Heart left ventricle (tissue), 16 donors: ENCODE measurements at places on chromosomes 3 and 15. TPM values are rescaled to one million over a fixed set of nuclear protein-coding genes. Genes with fewer than 3 reads are reported as not detected.

Gene CHRNB4
- not detected for total RNA-seq

Gene C3orf85
- total RNA-seq: not detected

Gene ROPN1
- total RNA-seq: 0.50 TPM

Gene ARRDC4
- total RNA-seq: 29.2 TPM

Gene SELENOT
- total RNA-seq: 101 TPM

Gene AP3B2
- total RNA-seq: 0.22 TPM

Gene LMCD1
- 54.6 TPM for total RNA-seq

GRCh38 chr15:68789534-68790241, 31.0 kb downstream of the ANP32A start:
- peaks cover 81% of the 10 kb centered on the region for H3K4me1 ChIP-seq
- no peaks in the 10 kb centered on the region for H3K27me3 ChIP-seq
- peaks cover 33% of the 10 kb centered on the region for H3K36me3 ChIP-seq
- H3K4me3 ChIP-seq: no peak overlapping the region
- no peak for DNase-seq
- no peak overlapping the region for H3K27ac ChIP-seq

GRCh38 chr3:78116874-78117273, 1077.0 kb downstream of the ROBO2 start:
- no peaks in the 10 kb centered on the region for H3K27me3 ChIP-seq
- no peak overlapping the region for H3K4me3 ChIP-seq

- H3K4me1 ChIP-seq: no peaks in the 10 kb centered on the region
- DNase-seq: no peak
Observed at GRCh38 chr15:69855258-69856000, 242.3 kb downstream of the TLE3 start.

DNA sequence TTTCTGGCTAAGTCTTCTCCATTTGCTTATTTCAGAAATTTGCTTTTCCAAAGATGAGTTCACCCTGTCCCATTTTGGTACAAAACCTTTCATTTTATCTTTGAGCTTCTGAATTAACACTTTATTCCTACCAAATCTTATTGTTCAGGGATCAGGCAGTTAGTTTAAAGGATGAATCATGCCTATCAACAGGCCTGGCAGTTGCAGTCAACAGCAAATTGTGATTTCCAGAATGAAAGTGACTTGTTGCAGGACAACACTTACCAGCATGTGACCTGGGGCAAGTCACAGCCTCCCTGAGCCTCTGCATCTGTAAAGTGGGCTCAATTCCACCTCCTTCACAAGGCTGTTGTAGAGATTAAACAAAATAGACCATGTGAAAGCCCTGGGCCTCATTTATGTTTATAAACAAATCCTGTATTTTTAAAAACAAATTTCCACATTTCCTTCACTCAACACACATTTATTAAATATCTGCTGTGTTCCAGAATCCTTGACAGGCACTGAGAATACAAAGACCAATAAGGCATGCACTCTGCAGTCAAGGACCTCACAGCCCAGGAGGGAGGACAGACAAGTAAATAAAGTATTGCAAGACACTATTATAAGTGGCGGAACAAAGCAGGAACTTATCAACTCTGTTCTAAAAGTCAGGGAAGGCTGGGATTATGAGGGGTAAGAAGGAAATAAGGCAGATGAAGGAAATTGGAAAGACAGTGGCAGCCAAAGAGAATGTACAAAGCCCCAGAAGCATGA, 359.1 kb upstream of the IL12A start:
- no peak overlapping the region for H3K4me3 ChIP-seq
- DNase-seq: no peak
- no peaks in the 10 kb centered on the region for H3K36me3 ChIP-seq
- H3K27me3 ChIP-seq: no peaks in the 10 kb centered on the region
- no peak overlapping the region for H3K27ac ChIP-seq
- H3K4me1 ChIP-seq: peaks cover 5% of the 10 kb centered on the region

DNA sequence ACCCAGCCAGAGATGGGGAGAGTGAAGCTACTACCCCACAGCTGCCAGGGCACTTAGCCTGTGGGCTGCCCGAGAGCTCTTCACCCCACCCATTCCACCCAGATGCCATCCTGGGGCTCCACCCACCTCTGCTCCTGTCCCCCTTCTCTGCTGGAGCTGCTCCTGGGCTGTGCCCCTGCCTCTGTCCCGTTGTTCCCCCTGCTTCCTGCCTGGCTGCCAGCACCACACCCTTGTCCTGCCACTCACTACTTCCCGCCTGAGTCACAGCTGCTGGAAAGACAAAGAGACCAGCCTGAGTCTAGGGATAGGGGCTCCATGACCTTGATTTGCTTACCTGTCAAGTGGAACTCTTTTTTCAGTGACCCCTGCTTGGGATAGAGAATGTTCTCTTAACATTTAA, 12.4 kb downstream of the GNAI2 start:
- no peak for DNase-seq
- H3K36me3 ChIP-seq: peaks cover 8% of the 10 kb centered on the region
- H3K27ac ChIP-seq: peak overlapping the region; percentile 94

DNA sequence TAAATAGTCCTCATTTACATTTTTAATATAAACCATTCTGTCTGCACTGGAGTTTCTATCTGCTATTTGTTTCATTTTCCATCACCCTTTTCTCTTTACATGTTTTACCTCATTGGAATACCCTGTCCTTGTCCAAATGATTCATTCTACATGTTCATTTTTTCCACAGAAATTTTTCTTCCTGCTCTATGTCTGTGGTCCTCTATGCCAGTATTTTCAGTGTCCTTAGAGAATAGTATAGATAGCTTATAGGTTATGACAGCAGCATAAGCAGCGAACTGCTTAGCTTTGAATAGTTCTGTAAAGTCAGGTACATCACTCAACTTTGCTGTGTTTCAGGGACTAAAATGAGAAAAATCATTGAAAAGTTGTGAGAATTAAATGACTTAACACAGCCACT, 742.3 kb upstream of the CBLB start:
- H3K27me3 ChIP-seq: no peaks in the 10 kb centered on the region
- H3K36me3 ChIP-seq: no peaks in the 10 kb centered on the region
- H3K4me3 ChIP-seq: no peak overlapping the region

GRCh38 chr3:187738331-187739093, 6.8 kb downstream of the BCL6 start:
- peak overlapping the region; percentile 100 for H3K27ac ChIP-seq

DNA sequence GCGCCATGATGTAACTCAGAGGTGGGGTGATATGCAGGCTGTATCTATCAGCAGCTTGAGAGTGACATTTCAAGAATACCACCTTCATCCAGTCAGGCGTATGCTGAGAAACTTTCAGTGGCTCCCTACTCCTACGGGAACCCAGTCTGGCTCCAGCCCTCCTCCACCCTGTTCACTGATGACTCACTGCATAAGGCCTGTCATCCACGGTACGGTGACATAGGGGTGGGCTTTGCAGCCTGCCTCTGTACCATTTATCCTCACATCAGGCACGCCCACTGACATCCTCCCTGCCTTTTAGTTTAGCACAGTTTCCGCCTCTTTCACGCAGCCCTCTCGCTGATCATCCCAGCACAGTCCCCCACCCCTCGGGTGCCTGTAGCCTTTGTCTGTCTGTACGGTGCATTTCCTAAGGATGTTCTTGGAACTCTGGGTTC, 11.7 kb downstream of the PXYLP1 start:
- no peaks in the 10 kb centered on the region for H3K27me3 ChIP-seq
- peaks cover 35% of the 10 kb centered on the region for H3K4me1 ChIP-seq
- no peaks in the 10 kb centered on the region for H3K36me3 ChIP-seq
- H3K27ac ChIP-seq: no peak overlapping the region
- no peak overlapping the region for H3K4me3 ChIP-seq

DNA sequence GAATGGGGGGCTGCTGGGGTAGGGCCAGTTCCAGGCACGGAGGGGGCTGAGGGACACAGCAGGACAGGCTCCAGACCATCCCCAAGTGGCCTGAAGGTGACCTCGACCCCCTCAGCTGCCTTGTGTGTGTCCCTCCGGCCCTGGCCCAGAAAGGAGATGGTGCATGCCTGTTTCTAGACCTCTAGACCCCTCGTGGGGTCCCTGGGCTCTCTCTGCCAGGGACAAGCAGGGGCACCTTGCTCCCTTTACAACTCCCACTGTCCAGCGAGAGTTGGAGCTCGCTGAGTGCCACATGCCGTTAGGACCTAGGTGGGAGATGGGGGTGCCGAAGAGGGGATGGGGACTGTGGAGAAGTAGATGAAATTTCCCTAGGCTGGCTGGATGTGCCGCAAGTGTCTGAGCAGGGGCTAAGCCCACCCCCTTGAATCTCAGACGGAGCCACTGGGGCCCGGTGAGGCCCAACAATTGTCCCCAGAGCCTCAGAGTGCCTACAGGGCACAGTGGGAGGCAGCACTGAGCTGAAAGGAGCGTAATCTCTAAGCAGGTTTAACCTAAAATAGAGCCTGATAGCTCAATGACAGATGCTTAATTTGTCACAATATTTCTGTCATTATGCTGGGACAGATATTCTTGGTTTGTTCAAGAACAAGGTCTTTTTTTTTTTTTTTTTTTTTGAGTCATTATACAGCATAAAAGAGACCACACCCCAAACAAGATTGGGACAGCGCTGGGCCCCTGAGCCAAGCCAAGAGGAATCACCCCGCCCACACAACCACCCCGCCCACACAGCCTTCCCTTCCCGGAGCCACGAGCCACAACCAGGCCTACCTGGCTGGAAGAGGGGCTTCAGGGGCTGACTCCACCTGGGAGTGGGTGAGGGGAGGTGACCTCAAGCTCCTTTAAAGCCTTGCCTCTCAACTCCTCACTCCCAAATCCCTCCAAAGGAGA, 23.6 kb upstream of the KLF13 start:
- no peaks in the 10 kb centered on the region for H3K36me3 ChIP-seq
- no peak overlapping the region for H3K27ac ChIP-seq
- DNase-seq: peak; percentile 66
- H3K27me3 ChIP-seq: no peaks in the 10 kb centered on the region

- no peaks in the 10 kb centered on the region for H3K4me1 ChIP-seq
- no peak overlapping the region for H3K27ac ChIP-seq
- no peak for DNase-seq
- H3K4me3 ChIP-seq: no peak overlapping the region
- no peaks in the 10 kb centered on the region for H3K36me3 ChIP-seq
Observed at GRCh38 chr3:46442576-46443530, 21.9 kb downstream of the LTF start.

GRCh38 chr3:189570916-189571315, 60.3 kb upstream of the TP63 start:
- H3K4me3 ChIP-seq: no peak overlapping the region
- no peak overlapping the region for H3K27ac ChIP-seq
- H3K27me3 ChIP-seq: no peaks in the 10 kb centered on the region
- DNase-seq: no peak
- H3K36me3 ChIP-seq: no peaks in the 10 kb centered on the region
- H3K4me1 ChIP-seq: no peaks in the 10 kb centered on the region

DNA sequence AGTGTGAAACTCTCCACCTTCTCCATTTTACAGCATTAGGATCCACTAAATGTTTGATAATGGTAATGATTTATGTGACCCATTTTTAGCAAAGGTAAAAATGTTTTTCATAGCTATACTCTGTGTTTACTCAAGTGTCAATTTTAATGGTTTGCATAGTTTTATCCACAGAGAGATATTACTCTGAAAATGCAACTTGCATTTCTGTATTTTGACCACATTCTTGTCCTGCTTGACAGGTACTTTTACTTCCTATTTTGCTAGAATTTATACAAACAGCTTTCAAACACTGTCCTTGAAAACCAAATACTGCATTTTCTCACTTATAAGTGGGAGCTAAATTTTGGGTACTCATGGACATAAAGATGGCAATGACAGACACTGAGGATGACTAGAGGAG, 62.9 kb downstream of the SERPINI1 start:
- no peaks in the 10 kb centered on the region for H3K27me3 ChIP-seq
- H3K27ac ChIP-seq: no peak overlapping the region

DNA sequence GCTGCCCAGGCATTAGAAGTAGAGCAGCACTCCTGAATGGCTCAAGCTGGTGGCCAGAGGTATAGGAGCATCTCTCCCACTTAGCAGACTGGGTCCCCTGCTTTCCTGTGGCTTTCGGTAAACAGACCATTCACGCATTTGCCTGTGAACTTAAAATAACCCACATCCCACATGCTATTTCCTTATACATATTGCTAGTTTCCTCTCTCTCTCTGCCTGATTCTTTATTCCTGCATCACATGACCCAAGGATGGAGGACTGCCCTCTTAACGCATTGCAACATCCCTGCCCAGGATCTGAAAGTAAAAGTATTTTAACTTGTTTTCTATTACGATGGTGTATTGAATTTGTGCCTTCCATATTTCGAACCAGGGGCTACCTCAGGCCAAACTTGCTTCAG, 43.4 kb upstream of the NLGN1 start:
- no peak overlapping the region for H3K27ac ChIP-seq
- no peak overlapping the region for H3K4me3 ChIP-seq
- H3K4me1 ChIP-seq: no peaks in the 10 kb centered on the region
- no peaks in the 10 kb centered on the region for H3K27me3 ChIP-seq
- no peak for DNase-seq

- H3K4me3 ChIP-seq: no peak overlapping the region
Observed at GRCh38 chr3:52430416-52430810, 14.5 kb downstream of the SEMA3G start.

GRCh38 chr3:113575206-113575605, 42.9 kb downstream of the SIDT1 start:
- no peaks in the 10 kb centered on the region for H3K27me3 ChIP-seq
- DNase-seq: no peak
- no peaks in the 10 kb centered on the region for H3K36me3 ChIP-seq
- H3K4me1 ChIP-seq: no peaks in the 10 kb centered on the region
- no peak overlapping the region for H3K4me3 ChIP-seq
- H3K27ac ChIP-seq: no peak overlapping the region

GRCh38 chr3:177257006-177257405, 59.7 kb upstream of the TBL1XR1 start:
- H3K36me3 ChIP-seq: no peaks in the 10 kb centered on the region
- DNase-seq: no peak
- H3K27ac ChIP-seq: no peak overlapping the region

- no peak overlapping the region for H3K27ac ChIP-seq
- DNase-seq: no peak
- H3K4me1 ChIP-seq: no peaks in the 10 kb centered on the region
- no peak overlapping the region for H3K4me3 ChIP-seq
- H3K36me3 ChIP-seq: no peaks in the 10 kb centered on the region
Observed at GRCh38 chr3:10772271-10773161, 43.5 kb upstream of the SLC6A11 start.

DNA sequence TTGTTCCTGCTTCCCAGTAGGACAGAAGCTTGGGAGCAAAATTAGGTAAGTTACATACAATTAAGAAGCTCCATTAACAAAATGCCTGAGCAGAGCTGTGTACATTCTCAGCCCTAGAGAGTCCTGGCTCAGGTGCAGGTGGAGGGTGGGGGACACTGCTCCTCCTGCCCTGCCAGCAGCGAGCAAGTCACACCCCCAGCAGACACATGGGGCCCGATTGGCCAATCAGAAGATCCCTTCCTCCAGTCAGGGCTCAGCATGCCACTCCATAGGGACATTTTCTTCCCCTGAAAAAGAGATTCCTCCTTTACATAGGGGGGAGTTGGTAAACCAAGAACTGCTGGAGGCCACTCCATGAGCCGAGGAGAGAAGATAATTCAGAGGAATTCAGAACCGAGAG, 62.1 kb downstream of the PLXNA1 start:
- no peaks in the 10 kb centered on the region for H3K36me3 ChIP-seq
- DNase-seq: no peak
- H3K4me1 ChIP-seq: no peaks in the 10 kb centered on the region
- H3K27me3 ChIP-seq: no peaks in the 10 kb centered on the region
- H3K27ac ChIP-seq: no peak overlapping the region
